ENCODE measurements at places on chromosomes 5 and 9. TPM values are rescaled to one million over a fixed set of nuclear protein-coding genes. Genes with fewer than 3 reads are reported as not detected.

The SLC4A9 gene
- 0.35 TPM for total RNA-seq

The GDF9 gene
- total RNA-seq = 0.26 TPM

The PAPPA gene
- not detected for total RNA-seq

The CD274 gene
- total RNA-seq = 8.3 TPM

The TRIM41 gene
- 40.7 TPM for total RNA-seq

The QRFP gene
- total RNA-seq = not detected

The NTNG2 gene
- total RNA-seq = 7.9 TPM

The PBX3 gene
- total RNA-seq = 20.2 TPM

The MEGF10 gene
- total RNA-seq = not detected

The IRGM gene
- 1.7 TPM for total RNA-seq

The SH3RF2 gene
- total RNA-seq = not detected

The FBP1 gene
- total RNA-seq = 0.26 TPM

GRCh38 chr5:56412601-56413379 lies 179.7 kb upstream of the ANKRD55 start:
- DNase-seq = no peak

GRCh38 chr9:116504893-116505480 lies 182.1 kb upstream of the TRIM32 start:
- DNase-seq = no peak

DNA sequence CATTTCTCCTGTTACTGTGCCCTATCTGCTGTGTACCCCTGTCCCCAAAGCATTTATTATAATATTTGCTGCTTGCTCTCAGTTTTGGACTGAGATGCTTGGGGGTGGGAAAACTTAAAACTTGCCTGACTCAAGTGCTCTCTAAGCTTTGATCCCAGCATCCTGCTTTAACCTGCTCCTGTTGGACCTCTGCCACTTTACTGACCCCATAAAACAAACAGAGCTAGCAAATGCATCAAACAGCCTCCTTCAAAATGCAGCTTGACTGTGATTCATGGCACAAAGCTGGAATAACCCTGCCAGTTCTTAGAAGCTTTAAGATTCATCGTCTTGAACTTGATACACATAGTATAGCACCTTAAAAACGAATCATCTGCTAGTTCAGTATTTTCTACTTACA lies 212.5 kb downstream of the DEPDC1B start:
- DNase-seq = no peak

DNA sequence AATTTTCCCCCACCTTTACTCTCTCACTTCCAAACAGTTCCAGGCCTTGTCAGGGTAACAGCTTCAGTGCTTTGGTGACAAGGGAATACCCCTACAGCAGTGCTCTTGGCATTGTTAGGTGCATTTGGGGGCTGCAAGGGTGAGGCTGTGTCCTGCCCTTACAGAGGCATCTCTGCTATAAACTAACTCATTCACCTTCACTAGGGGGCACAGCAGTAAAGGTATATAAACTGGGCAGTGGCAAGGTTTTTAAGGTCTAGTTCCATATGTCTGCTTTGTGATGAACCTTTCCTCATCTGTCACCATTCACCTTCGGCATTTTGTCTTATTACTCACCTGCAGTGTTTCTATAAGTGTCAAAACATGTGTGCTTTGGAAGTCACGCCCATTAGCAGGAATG lies 79.1 kb upstream of the GPR151 start:
- DNase-seq = no peak

DNA sequence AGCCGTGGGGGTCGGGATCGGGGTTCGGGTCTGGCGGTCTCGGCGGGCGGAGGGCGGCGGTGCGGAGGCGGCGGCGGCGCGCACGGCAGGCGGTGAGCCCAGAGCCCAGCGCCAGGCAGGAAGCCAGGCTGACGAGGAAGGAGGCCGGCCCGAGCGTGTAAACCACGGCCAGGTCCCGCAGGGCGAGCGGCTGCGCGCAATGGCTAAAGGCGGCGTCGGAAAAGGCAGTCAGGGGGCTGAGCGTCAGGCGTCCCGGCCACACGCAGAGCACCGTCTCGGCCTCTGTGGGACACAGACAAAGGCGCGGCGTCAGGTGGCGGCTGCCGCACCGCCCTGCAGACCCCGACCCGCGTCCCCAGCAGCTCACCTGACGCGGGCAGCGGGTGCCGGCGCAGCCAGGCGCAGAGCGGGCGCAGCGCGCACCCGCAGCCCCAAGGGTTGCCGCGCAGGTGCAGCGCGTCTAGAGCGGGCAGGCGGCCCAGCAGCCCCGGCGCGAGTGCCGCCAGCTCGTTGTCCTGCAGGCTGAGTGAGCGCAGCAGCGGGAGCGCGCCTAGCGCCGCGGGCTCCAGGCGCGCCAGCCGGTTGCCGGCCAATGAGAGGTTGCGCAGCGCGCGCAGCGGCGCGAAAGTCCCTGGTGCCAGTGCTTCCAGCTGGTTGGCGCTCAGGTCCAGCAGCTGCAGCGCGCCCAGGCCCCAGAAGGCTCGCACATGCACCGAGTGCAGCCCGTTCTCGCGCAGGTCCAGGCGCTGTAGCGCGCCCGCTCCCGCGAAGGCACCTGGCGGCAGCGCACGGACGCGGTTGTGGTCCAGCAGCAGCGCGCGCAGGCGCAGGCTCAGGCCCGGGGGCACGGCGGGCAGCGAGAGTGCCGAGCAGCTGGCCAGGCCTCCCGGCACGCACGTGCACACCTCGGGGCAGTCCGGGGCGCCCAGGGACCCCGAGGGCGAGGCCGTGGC lies 671 bp downstream of the LRRC26 start:
- no peak for DNase-seq

GRCh38 chr9:126548312-126548711 lies 65.4 kb upstream of the LMX1B start:
- DNase-seq = no peak

DNA sequence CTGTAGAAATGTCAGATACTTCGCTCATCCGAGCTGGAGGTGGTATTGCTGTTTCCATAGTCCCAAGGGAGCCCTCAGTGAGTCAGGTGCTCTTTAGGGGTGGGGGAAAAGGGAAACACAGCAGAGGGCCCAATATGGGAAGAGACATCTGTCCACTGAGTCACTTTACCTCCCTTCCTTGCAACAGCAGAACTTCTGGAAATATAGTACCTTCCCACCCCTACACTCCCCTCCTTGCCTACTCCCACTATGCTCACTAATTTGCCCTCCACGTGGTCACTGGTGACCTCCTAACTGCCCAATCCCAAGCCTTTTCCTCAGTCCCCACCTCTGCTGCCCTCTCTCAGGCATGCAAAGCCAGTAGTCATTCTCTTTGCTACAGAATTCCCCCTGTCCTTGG lies 1.9 kb downstream of the HK3 start:
- DNase-seq = no peak

DNA sequence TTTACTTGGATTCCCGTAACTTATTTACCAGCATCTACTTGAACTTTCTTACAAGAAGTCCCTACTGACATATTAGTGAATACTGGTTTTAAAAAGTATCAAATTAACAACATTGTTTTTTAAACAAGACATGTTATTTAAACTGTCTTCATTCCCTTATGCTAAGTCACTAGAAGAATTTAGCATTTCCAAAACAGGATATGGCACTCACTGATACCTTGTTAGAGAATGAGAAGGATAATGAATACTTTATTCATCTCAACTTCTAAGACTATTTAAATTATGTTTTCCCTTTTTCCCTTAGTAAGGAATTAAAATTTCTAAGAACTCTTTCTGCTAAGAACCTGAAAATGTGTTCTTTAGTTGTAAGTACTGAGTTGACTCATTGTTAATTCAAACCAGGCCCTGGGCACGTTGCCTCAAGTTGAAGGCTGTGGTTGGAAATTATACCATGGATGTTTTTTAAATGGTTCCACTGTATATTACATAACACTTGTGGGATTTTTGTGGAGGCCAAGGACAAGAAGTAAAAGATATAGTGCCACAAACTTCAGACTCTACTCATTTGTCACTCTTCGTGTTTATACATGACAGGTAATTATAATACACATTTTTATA lies 219.0 kb upstream of the EDIL3 start:
- no peak for DNase-seq

DNA sequence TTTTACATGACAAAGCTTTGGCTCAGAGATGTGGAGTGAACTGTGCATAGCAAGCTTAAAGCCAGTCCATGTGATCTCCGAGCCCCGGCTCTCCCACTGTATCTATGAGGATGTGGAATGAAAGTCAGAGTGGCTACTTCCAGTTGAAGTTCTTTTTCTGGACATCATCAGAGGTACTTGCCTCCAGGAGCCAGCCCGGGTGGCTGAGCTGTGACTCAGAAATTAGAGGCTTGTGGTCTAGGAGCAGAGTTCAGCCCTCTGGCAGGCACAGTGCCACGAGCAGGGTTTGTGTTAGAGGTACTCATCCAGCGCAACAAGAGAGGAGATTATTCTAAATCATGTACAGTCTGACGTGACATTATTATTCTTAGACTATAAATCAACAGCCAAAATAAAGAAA lies 322.5 kb downstream of the CDK5RAP2 start:
- DNase-seq = no peak

DNA sequence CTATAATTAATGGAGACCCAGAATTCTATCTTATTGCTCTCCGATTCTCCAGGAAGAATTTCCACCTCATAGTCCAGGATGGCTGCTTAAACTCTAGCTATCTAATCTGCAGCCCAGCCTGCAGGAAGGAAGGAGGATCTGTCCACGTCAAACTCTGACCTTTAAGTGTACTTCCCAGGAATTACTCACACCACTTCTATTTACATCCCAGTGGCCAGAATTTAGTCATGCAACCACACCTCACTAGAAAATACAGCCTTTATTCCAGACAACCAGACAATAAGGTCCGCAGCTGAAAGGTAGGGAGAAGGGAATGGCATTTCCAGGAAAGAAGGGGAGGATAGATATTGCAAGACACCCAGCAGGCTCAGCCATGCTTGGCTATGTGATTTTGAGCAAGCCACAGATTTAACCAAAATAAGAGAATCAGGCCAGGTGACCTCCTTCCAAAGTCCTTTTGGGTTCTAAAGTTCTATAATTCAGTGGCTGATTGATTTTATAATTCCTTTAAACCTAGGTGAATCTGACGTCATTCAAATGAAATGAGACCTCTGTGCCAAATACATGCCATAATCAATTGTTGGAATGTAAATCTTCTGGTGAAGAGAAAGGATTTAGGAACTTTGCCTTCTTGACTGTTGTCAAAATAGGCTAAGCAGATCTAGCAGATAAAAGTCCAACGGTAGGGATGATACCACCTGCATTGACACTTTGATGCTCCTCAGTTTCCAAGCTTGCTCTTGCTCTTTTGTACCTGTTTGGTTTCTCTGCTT lies 3.7 kb upstream of the DENND1A start:
- no peak for DNase-seq

DNA sequence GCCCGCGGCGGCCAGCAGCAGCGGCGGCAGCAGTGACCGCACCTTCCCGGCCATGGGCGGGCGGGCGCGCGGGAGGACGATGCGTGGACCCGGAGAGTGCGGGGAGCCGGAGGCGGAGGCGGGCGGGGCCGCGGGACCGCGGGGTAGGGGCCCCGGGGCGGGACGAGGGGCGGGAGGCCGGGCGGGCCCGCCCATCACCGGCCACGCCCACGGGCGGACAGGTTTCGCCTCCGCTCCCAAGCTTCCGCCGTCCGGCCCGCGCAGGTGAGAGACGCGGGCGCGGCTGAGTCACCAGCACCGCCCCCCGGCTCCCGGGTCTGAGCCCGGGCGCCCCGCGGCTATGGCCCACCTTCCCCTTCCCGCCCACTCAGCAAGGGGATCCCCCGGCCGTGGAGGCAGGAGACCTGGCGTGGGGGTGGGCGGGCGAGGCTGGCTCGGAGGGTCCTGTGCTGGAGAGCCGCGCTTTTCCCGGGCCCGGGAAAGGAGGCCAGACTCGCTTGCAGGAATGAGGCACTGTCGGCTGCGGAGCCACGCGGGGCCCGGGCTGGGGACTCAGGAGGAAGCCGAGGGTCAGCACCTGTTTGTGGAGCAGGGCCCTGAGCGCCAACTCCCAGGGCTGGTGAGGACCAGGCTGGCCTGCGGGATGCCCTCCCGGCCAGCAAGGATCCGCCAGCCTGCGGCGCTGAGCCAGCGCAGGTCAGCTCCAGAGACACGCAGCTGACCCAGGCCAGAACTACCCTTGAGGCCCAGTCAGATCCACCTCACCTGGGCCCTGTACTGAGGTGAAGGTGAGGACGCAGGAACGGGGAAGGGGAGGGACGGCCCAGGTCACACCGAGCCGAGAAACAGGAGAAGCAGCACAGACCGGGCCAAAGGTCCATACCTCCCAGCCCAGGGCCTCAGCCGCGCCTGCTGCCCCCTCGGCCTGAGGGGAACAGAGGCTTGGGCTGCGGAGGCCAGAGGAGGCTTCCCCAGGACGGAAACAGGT lies at the start of gene ENTPD2:
TSS of gene ENTPD2 (minus strand) at position 118 of the 988 bp plus-strand sequence. CDS start at position 54, 64 bp downstream.
- DNase-seq = no peak

GRCh38 chr5:102910240-102911226 lies 155.4 kb downstream of the PAM start:
- DNase-seq = no peak

GRCh38 chr5:65924366-65925043 lies 1.9 kb upstream of the ERBIN start:
- no peak for DNase-seq

DNA sequence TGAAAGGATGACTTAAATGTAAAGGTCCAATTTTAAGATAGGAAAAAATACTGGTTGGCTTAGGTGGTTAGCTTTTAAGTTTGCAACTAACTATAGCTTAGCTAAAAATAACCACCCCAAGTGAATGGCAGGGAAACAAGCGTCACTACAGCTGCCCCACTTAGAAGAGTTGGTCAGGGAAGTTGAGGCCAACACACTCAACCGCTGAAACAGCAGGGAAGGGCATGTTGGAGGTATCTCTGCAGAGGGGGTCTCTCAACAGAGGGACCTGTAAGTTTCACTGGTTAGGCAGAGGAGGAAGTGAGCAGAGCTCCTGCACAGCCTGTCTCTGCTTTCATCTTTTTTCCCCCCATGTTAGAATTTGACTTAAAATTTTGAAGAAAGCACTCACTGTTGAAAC lies 75.3 kb downstream of the LHFPL2 start:
- DNase-seq = no peak

Data from activated CD8-positive, alpha-beta memory T cell treated with anti-CD3 and anti-CD28 coated beads, Interleukin-2, amount 10 ng/mL, durations not matched to agents 7 days and 5 days (primary cell).